NCI-H2171 (cell line): ENCODE measurements at places on chromosomes 13 and 19.

GRCh38 chr13:113022745-113023574 is 53.9 kb downstream of the MCF2L start:
- DNase-seq: no peak

GRCh38 chr19:12272386-12272785 is 22.3 kb downstream of the ZNF44 start:
- no peak for DNase-seq

- no peak for DNase-seq
Observed at GRCh38 chr13:49580980-49581680, 4.2 kb downstream of the RCBTB1 start.

GRCh38 chr13:106450991-106451390 is 84.5 kb downstream of the EFNB2 start:
- no peak for DNase-seq

DNA sequence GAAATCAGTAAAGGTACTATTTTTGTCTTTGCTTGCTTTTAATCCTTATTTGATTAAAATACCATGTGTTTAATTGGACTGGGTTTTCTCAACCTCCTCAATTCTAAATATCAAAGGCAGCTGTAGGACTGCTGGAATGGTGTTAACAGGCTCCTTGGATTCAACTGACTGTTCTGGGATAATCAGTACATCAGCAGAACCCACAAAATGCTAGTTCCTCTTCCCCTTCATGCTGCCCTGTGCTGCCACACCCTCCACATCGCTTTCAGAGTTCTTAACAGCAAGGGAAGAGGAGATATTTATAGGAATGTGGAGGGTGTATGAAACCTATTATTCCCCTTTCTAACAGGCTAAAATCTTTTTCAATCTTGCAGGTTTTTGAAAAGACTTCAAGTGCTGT is 82.4 kb downstream of the KCTD12 start:
- DNase-seq: no peak
